CD8-positive, alpha-beta T cell (primary cell): ENCODE measurements at places on chromosomes 13 and 19.

- DNase-seq, result peak; percentile 48
Observed at GRCh38 chr13:39777527-39778061, 122.1 kb downstream of the COG6 start.

DNA sequence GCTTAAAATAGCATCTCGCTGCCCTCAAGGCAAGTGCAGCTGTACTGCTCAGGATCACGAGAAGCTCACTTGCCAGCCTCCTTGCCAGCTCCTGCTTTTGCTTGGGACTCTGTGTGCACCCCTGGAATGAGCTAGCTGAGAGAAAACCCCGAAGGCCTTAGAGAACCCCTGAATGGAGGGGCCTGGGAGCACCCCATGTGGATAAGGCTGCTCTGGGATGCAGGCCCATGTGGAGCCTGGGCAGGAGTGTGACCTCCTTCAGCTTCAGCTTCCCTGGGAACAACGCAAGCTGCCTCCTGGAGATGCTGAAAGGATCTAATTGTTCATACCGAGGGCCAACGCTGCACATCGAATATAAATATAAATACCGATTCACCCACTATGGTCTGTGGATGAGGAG lies 109.2 kb downstream of the HSPH1 start:
- no peak for DNase-seq

DNA sequence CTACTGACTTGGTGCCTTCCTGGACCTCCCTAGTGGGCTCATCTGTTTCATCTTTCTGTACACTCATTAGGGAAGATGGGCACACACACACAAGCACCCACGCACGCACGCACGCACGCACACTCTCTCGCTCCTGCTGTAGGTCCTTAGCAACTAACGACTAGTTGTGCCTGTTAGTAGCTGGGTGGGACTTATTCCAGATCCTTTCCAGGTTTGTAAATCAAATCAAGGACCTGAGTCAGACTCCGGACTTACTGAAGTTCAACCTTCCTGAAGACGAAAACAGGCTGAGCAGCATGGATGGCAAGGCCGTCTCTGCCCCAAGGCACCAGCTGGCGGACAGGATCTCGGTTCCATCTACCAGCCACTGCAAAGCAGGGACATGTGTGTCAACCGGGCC lies 76.2 kb downstream of the SLC15A1 start:
- no peak for DNase-seq

- no peak for DNase-seq
Observed at GRCh38 chr19:5743630-5744029, 23.2 kb downstream of the CATSPERD start.

GRCh38 chr13:66429156-66429555 lies 801.0 kb downstream of the PCDH9 start:
- no peak for DNase-seq

DNA sequence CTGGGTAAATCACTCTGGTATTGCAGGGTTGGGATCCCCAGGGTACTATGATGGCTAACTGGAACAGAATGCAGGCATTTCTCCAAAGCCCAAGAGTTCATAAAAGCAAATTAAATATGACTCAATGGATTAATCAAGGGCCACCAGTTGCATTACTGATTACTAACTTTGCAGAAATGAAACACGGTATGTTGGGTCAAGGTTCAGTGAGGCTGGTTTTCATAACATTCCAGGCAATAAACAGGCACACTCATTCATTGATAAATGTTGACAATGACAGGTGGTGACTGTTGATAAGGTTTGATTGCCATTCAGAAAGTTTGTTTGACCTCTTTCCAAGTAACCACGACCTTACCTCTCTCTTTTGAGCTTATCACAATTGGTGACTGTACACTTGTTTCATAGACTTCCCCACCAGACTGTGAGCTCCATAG lies 506 bp upstream of the AP1M1 start:
- DNase-seq, result no peak

DNA sequence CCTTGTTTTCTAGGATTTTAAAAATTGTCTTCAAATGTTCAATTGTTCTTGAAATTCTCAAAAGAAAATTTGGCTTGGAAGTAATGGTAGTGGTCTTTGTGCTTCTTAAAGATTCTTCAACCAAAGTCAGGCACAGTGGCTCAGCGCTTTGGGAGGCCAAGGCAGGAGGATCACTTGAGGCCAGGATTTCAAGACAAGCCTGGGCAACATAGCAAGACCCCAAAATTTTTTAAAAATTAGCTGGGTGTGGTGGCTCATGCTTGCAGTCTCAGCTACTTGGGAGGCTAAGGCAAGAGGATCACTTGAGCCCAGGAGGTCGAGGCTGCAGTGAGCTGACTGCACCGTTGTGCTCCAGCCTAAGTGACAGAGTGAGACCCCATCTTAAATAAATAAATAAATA lies 153.5 kb upstream of the ZNF507 start:
- no peak for DNase-seq
